Panc1 (cell line): ENCODE measurements at places on chromosomes 16 and 17.

- DNase-seq: no peak
Measured at GRCh38 chr17:76791053-76791980, 53.4 kb downstream of the MFSD11 start.

DNA sequence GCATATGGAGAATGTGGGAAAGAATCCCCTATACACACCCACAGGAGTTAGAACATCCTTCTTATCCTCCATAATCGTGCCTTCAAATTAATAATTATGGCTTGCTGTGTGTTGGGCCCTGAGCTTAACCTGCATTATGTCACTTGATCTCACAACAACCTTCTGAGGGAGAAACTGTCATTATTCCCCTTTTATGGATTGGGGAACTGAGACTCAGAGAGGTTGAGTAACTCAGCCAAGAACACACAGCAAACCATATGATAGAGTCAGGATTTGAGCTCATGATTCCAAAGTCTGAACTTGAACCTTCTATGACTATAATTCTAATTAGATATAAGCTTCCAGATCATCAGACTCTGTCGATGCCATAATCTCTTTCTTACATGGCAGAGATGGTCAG is 114.2 kb upstream of the CACNG3 start:
- no peak for DNase-seq

DNA sequence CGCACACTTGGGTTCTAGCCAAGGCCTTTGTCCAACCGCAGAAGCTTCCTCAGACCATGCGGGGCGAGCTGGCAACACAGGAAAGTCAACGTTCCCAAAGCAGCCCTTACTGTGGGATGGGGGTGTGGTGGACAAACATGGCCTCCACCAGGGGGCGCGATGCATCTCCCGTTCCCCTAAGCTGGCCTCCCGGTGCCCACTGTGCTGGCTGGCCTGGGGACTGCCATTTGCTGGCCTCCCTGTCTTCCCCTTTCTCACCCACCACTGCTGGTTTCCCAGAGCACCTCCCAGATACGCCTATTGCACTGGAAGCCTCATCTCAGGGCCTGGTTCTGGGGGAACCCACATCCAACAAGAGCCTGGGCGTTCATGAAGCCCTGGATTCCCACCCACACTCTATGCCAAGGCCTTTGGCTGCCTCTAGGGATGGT is 145.3 kb downstream of the IRF8 start:
- peak; percentile 8 for DNase-seq

DNA sequence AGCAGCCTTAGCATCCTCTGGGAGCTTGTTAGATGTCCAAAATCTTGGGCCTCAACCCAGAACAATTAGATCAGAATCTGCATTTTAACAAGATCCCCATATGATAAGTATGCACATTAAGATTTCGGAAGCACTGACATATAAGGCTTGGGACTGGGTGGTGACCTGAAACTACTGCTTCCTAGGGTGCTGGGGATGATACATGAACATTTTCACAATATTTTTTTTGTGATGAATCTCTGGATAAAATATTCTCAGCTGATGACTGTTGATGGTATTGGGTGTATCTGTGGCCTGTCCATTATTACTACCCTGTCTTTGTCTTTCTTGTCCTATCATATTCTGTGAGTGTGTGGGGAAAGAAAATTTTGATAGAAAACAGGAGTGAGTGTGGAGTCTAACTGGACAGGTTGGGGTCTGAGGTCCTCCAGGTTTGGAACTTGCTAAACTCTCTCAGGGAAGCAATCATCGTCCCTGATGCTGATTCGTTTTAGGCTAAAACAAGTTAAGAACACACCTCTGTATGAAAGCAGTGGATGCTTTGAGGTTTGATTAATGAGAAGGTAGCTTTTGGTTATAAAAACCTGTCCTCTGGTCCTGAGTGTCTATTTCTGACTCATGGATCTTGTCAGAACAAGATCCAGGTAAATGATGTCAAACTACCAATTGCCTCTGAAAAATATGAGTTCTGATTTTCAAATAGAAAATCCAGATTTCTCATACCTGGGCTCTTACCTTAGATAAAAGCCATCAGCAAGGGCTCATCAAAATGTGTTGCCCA is 23.2 kb downstream of the KRT23 start:
- no peak for DNase-seq

GRCh38 chr17:49779156-49779738 is 9.2 kb upstream of the KAT7 start:
- DNase-seq: no peak

DNA sequence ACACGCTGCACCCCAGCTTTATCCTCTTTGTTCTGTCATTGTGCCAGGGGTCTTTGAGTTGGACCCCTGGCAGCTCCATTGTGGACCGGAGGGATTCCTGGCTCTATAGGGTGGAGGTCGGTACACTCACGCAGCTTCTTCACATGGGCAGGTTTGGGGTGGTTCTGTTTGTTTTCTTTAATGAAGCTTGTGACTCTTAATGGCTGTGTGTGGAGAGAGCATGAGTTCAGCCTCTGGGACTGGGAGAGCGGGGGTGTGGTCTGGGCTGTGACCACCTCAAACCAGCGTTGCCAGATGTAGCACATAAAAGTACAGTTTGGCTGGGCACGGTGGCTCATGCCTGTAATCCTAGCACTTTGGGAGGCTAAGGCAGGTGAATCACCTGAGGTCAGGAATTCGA is 21.2 kb upstream of the NAGLU start:
- no peak for DNase-seq

- no peak for DNase-seq
Measured at GRCh38 chr17:49696233-49696761, 11.5 kb downstream of the SLC35B1 start.

DNA sequence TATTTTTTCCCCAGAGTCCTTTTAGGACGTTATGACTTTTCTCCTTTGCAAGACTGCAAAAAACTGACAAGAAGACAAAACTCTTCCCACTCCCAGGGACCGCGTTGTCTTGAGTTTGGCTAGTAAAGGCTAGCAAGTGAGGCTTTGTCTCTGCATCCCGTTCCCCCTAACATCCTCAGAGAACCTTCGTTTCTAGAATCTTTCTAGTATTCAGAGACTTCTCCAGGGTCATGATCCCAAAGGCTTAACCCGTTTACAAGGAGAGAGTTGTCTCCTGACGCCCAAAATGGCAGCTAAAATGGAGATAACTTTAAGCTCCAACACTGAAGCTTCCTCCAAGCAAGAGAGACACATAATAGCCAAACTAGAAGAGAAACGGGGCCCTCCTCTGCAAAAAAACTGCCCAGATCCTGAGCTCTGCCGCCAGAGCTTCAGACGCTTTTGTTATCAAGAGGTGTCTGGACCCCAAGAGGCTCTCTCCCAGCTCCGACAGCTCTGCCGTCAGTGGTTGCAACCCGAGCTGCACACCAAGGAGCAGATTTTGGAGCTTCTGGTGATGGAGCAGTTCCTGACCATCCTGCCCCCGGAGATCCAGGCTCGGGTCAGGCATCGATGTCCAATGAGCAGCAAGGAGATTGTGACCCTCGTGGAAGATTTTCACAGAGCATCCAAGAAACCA is 843 bp downstream of the ZNF174 start:
- DNase-seq: no peak

- no peak for DNase-seq
Measured at GRCh38 chr16:53924331-53925106, 220.6 kb downstream of the FTO start.

DNA sequence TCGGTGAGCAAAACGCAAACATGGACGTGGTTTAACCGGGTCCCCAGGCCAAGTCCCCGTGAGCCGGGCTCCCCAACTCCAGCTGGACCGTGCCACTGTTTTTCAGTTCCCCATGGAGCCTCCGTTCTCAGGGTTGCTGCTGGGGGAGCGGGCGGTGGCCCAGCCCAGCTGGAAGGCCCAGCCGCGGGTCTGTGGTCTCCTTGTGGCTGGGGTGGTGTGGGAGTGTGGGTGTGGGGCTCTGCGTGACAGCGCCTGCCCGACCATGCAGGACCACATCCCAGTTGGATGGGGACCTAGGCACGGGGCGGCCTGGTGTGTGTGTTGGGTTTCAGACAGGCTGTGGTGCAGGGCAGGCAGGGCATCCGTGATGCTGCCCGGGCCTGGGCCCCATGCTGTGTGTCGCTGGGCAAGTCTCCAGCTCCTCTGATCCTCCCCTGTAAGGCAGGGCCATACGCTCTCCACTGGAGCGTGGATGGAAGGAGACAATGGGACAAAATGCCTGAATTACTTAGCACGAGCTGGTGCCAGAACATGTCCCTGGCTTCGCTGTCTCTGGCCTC is 40.3 kb downstream of the COX4I1 start:
- DNase-seq: no peak

GRCh38 chr16:72159386-72159785 is 12.6 kb downstream of the PMFBP1 start:
- DNase-seq: no peak

GRCh38 chr16:56849690-56850680 is 15.0 kb upstream of the SLC12A3 start:
- DNase-seq: no peak

GRCh38 chr17:79046916-79047280 is 22.9 kb downstream of the C1QTNF1 start:
- no peak for DNase-seq
